Chondrocyte (in vitro differentiated cells): ENCODE measurements at places on chromosomes 5 and 9.

DNA sequence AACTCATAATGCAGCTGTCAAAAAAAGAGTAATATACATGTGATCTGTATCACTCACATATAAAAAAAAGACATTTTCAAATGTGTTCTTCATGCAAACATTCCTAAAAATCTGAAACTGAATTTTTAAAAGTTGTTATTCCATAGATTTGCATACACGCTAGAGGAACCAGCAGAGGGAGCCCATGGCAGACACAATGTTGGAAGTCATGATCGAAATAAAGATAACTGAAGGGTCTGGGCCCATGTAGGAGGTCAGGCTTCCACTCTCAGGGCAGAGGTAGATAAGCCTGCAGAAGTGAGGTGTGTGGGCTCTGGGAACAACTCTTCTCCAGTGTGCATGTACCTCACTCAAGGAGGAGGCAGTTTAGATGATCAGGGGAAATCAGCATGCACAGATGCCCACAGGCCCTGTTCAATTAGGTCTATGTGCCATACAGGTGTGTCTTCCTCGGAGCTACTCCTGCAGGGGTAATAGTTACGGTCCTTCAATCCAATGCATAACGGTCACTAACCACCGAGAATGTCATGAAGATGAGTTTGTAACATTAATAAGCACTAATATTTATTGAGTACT lies 208.6 kb downstream of the EPB41L4A start:
- DNase-seq, result no peak

- no peak for DNase-seq
Observed at GRCh38 chr5:88235828-88236227, 32.8 kb downstream of the TMEM161B start.

DNA sequence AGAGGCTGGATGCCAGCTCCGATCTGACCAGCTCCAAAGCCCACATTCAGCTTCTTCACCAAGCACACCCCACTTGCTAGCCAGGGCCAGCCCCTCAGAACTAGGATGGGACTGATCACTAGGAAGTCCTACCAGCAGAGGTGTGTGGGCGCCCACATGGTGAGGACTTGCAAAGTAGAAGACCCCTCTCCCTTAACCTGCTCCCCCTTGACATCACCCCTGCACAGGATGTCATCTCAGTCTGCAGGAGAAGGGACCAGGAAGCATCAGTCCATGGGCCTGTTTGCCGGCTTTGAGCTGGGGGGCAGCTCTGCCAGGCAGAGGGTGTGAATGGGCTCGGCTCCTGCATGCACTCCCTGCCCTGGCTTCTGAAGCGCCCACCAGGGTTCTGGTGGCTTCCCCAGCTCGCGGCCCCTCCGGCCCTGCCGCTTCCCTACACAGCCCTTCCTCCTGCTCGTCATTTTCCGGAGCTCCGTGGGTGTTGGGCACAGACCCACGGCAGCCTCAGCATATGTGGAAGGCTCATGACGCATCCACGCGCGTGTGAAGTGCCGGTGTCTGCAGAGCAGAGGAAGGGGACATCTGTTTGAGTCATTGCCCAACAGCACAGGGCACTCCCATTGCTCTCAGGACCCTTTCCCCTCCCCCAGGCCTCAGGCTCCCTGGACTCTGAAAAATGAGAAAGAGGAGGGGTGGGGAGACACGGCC lies 3.7 kb upstream of the FAM78A start:
- DNase-seq, result no peak

GRCh38 chr9:29751226-29751625 lies 2177.9 kb upstream of the C9orf72 start:
- no peak for DNase-seq

- no peak for DNase-seq
Observed at GRCh38 chr9:120412425-120412951, 167.5 kb downstream of the CDK5RAP2 start.

GRCh38 chr9:104575456-104575855 lies 6.5 kb downstream of the OR13C8 start:
- no peak for DNase-seq

DNA sequence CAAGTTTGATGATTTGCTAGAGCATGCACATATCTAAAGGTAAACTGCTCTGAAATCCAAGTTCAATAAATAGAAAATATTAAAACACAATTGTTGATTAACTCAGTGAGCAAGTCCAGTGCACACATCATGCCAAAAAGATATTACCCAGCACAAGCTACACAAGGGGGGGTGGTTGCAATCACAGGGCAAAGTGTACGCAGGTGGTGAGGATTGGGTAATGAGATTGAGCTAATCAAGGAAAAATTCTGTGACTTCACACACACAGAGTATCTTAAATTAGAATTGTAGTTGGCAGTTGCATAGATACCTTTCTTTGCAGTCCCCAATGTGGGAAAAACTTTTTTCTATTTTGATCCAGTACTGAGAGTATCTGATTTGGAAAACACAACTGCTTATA lies 156.1 kb upstream of the NTRK2 start:
- no peak for DNase-seq

GRCh38 chr9:68739621-68740174 lies 34.7 kb downstream of the PIP5K1B start:
- no peak for DNase-seq

DNA sequence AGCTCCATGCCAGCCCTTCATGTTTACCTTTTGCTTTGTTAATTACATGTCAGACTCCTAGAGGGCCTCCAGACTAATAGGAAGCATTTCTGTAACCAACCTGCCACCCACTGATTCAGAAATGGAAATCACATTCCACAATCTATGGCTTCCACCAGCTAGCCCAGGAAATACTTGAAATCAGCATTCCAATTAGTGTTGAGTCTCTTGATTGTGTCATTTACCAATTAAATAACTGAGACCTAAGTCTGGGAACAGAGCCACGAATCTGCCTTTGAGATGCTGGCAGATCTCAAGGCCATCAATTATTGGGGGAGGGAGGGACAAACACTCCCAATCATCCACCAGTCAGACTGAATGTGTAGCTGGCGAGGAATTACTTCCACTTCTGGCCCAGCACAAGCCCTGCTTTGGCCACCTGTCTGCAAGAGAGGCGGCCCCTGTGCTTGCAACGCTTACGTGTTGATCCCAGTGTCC lies 27.4 kb upstream of the SAP30L start:
- no peak for DNase-seq
